Progenitor cell of endocrine pancreas (in vitro differentiated cells): ENCODE measurements at places on chromosomes 1 and 21. TPM values are rescaled to one million over a fixed set of nuclear protein-coding genes. Genes with fewer than 3 reads are reported as not detected.

HES2 gene
- total RNA-seq, result 0.07 and 0.12 TPM in 2 replicates

HUNK gene
- total RNA-seq, result 39.5 and 41.9 TPM in 2 replicates

RGS16 gene
- 0.98 and 1.5 TPM in 2 replicates for total RNA-seq

SNX7 gene
- total RNA-seq, result 29.7 and 32.2 TPM in 2 replicates

DCST2 gene
- 2.2 TPM in 2 replicates for total RNA-seq

TRAF5 gene
- total RNA-seq, result 4.5 and 7.1 TPM in 2 replicates

FAM72D gene
- total RNA-seq, result 1.0 and 1.9 TPM in 2 replicates

GRIK3 gene
- total RNA-seq, result 0.38 and 0.41 TPM in 2 replicates

ASPM gene
- total RNA-seq, result 17.1 and 17.5 TPM in 2 replicates
